ENCODE measurements at places on chromosomes 5 and 9. TPM values are rescaled to one million over a fixed set of nuclear protein-coding genes. Genes with fewer than 3 reads are reported as not detected.

Gene FOXD4L4
- 0.36 TPM for total RNA-seq

Gene LURAP1L
- total RNA-seq, result 18.6 TPM

- no peak for DNase-seq
Observed at GRCh38 chr9:83472221-83472665, 66.0 kb downstream of the FRMD3 start.

- no peak for DNase-seq
Observed at GRCh38 chr5:148913493-148913892, 87.1 kb downstream of the ADRB2 start.

DNA sequence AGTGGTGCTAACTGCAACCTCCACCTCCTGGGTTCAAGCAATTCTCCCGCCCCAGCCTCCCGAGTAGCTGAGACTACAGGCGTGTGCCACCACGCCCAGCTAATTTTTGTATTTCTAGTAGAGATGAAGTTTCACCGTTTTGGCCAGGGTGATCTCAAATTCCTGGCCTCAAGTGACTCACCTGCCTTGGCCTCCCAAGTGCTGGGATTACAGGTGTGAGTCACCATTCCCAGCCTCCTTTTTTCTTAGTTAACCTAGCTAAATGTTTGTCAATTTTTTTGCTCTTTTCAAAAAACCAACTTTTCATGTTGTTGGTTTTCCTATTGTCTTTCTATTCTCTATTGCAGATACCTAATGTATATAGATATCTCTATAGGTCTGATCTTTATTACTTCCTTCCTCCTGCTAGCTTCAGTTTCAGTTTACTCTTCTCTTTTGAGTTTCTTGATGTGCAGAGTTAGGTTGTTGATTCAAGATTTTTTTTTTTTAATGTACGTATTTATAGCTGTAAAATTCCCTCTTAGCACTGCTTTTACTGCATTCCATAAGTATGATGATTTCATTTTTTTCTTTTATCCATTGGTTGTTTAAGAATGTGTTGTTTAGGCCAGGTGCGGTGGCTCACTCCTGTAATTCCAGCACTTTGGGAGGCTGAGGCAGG lies 32.9 kb downstream of the FGD3 start:
- DNase-seq, result no peak

DNA sequence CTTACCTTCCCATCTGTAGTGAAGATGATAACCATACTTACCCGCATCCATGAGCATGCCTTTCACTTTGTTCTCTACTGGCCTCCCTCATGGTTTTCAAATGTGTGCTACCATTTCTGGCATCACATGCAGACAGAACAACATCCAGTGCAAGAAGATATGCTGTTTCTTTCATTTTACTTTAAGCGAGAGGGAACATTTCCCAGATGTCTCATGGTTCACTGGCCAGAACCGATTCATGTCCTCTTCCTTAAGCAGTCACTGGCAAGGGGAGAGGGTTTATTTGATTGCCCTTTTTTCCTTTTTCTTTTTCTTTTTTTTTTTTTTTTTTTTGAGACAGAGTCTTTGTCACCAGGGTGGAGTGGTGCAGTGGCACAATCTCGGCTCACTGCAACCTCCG lies 37.7 kb downstream of the ARRDC3 start:
- DNase-seq, result no peak

Measured in aorta (tissue), 5 donors.